CD4-positive, alpha-beta T cell (primary cell): ENCODE measurements at places on chromosomes 1 and 21.

- DNase-seq, result no peak
Observed at GRCh38 chr1:114149211-114149610, 4.5 kb downstream of the SYT6 start.

GRCh38 chr1:6172549-6172948 lies 7.6 kb downstream of the CHD5 start:
- DNase-seq, result no peak

DNA sequence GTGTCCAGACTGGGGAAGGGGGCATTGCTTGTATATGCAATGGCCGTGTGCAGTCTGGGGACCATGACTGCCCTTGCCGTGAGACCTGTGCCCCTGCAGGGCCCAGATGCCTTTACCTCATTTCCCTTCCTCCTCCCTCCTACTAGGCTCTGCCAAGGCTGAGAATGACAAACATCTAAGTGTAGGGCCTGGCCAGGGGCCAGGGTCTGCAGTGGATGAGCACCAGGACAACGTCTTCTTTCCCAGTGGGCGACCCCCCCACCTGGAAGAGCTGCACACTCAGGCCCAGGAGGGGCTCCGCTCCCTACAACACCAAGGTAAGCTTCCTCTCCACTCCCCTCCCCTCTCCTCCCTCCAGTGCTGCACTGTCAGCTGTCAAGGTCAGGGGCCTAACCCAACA lies 49.5 kb downstream of the YARS1 start:
- no peak for DNase-seq

DNA sequence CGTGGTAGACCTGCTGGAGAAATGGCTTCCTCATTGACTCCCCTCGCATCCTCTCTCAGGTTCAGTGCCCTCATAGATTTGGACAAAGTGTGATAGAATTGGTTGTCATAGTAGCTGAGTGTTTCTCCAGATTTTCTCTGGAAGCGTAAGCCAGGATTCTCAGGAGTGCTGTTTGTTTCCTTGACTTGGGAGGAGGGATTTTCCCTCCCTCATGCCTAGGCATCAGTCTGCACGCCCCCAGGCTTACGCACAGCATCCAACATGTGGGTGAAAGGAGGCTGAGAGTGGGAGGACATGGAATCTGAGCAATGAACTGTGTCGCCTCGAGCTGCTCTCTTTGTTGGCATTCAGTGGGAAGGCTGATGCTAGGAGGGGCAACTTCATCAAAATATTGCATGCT lies 503.5 kb downstream of the LTN1 start:
- no peak for DNase-seq

- no peak for DNase-seq
Observed at GRCh38 chr1:210677533-210677932, 348.8 kb downstream of the HHAT start.

- DNase-seq, result no peak
Observed at GRCh38 chr1:220012259-220012658, 34.0 kb downstream of the EPRS1 start.

- DNase-seq, result no peak
Observed at GRCh38 chr21:45403825-45404729, 888 bp upstream of the COL18A1 start.
